ENCODE measurements at places on chromosomes 4 and X.

- DNase-seq, result no peak
These were observed 512.0 kb upstream of the NR3C2 start for GRCh38 chr4:148954011-148954749.

DNA sequence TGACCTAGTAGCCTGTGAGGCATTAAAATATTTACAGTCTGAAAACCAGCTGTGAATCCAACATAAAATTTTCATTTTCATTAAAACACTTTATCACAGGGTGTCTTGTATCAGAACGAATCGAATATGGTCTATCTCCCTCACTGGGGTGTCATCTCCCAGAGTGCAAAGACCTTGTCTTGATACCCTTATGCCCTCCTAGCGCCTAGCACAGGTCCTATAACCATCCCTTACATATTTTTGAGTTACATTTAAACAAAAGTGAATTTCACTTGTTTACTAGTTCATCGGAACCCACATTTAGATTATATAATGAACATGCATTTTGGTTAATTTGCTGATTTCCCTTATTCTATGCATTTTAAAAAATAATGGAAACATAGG lies 14.0 kb downstream of the DIPK2B start:
- no peak for DNase-seq

GRCh38 chrX:129636175-129636681 lies 18.5 kb downstream of the APLN start:
- DNase-seq, result no peak

DNA sequence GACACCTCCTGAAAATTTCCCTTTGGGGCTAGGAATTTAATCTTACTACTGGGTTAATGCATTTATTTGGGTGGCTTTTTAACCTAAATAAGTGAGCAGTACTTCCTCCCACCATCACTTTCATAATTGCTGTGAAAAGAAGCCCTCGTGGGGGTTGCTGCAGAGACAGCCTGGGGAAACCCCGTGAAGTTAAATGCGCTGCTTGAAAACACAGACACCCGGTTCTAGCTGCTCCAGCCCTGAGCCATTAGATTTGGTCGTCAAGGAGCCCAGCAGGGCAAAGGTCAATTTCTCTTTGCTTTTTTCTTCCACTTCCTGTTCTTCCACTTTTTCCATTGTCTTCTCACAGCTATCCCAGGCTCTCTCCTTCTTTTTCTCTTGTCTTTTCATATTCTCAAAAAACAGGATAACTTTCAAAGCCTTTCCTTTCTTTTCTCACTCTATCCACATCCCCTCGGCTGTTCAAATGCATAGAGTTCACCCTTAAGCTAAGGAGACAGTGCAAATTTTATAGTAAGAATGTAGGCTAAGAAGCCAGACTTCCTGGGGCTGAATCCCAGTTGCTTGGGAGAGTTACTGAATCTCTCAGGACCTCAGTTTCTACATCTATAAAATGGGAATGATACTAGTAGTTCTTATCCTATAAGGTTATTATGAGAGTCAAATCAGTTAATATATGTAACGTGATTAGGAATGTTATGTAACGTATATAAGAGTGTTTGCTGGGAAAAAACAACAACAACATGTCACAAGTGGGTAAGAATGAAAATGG lies 91.5 kb upstream of the ZNF827 start:
- DNase-seq, result no peak

DNA sequence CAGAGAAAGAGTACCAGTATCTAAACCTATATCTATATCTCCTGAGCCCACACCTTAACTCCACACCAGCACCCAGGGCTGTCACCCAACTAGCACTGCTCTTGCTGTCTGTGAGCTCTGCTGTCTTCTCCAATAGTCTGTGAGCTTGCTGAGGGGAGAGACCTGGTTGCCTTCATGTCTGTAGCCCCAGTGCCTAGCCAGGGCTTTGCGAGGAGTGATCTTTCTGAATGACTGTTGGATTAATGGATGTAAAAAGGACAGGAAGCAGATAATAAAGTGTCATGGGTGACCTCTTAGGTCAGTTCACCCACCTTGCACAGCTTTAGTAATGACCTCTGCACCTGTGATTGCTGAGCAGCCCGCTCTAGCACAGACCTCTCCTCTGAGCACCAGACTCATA lies 30.5 kb downstream of the CNGA2 start:
- DNase-seq, result no peak

DNA sequence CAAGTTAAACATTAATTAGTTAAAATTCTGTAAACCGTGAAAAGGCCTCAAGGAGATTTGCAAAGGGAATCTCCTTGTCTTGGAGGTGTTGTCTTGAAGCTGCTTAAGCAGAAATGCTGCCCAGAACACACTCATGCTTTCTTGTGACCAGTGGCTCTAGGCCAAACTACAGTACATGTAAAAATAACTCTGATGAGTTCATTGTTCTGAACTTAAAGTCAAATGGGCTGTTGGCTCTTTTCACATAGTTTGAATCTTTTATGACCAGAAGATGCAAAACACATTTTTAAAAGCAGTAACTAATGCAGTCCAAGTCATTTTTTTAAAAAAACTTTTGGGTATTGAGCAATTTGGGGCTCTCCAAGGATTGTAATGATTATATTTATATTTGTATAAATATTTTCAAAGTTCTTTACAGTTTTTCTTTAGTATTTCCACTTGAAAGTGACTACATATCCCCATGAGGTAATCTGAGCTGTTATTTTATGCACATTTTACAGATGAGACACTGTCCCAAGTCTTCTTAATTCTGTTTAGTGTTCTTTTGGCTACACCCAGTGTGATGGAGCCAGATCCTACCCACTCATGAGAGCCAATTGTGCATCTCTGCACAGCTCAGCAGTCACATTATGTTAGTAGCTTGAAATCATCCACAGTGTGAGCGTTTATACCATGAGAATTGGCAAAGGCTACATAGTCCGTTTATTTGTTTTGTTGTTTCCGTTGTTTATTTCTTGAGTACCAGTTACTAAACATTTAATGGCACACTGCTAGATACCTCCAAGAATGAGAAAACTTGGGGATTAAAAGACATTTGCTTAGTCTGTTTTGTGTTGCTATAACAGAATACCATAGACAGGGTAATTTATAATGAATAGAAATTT lies 112.8 kb upstream of the ATXN3L start:
- no peak for DNase-seq

GRCh38 chr4:41339812-41340809 lies 83.4 kb downstream of the UCHL1 start:
- DNase-seq, result no peak

GRCh38 chrX:36434522-36434921 lies 515.0 kb downstream of the CFAP47 start:
- DNase-seq, result no peak

DNA sequence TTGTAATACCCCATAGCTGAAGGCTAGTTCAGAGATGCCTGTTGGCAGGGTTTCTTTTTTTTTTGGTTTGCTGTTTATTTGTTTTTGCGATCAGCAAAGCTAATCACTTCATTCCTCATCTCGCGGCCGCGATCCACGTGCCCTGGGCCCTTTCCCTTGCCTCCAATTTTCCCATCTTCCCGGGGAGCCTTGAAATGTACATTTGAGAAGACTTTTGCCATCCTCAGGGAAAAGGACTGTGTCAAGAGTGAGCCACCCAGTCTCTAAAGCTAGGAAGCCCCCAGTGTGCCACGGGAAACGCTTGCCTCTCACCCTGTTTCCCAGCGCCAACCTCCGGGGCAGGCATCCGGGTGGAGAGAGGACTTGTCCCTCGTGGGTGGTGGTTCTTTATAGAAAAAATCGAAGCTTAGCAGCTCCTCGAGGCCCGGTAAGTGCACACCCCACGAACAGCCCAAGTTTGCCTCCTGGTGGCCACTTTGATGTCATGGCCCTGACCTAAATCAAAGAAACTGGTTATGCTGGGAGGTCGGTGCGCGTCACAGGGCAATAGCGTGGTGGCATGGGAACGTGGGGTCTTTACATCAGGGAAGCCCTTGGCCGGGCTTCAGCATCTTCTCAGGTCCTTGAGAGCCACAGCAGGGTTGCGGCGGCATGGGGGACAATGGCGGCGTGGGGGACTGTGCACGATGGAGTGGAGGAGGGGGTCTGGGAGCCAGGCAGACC lies 42.0 kb downstream of the MAP7D3 start:
- DNase-seq, result no peak

GRCh38 chr4:18664171-18664570 lies 642.6 kb upstream of the LCORL start:
- no peak for DNase-seq

GRCh38 chrX:68462197-68462596 lies 28.9 kb upstream of the OPHN1 start:
- no peak for DNase-seq

GRCh38 chr4:139050446-139050845 lies 34.9 kb downstream of the NOCT start:
- DNase-seq, result no peak

GRCh38 chrX:110985470-110985869 lies 110.5 kb upstream of the PAK3 start:
- DNase-seq, result no peak

DNA sequence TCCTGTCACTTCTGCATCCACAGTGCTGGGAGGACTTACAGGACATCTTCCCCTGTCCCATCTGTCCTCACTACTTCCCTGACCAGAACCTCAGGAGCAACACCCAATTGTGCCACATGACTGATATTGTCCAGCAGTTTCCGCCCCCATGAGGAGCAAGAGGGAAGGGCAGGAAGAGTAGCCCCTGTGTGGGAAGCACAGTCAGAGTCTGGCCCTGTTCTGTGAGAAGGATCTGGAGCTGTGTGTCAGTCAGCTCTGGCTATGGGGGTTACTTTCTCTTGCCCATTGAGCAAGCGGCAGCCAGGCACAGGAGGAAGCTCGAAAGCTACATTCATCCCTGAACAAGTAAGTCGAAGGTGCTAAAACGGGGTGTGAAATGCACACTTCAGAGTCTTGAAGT lies 14.8 kb upstream of the TRIM60 start:
- DNase-seq, result no peak

DNA sequence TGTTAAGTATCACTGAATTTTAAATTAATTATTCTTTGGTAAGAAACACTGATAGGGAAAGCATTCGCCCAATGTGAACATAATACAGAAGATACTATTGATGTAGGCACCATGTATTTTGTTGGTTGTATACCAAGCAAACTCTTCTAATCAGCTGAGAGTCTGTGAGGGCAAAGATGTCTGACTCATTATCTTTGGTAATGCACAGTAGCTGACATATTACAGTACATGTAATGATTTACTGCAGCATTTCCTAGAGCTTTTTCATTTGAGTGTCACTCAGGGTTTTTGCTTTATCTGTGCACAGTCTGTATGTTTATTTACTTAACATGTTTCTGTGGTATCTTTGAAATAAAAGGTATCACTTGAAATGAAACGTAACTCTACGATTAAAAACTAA lies 49.2 kb downstream of the CENPVL3 start:
- DNase-seq, result no peak

DNA sequence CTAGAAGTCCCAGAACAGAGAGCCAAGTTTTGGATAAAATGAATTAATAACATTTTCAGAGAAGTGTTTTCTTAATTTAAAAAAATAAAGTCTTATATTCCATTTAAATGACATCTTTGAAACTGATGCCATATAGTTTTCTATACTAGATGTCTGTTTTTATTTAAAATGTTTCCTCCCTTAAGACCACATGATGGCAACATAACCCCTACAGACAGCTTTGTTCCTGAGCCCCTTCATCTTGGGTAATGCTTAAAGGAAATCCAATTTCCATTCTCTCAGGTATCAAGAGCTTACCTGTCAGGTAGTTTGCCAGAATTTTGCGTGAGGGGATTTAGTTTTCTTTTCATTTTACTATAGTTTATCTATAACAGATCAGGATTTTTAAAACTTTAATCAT lies 181.4 kb upstream of the UGT8 start:
- DNase-seq, result no peak

DNA sequence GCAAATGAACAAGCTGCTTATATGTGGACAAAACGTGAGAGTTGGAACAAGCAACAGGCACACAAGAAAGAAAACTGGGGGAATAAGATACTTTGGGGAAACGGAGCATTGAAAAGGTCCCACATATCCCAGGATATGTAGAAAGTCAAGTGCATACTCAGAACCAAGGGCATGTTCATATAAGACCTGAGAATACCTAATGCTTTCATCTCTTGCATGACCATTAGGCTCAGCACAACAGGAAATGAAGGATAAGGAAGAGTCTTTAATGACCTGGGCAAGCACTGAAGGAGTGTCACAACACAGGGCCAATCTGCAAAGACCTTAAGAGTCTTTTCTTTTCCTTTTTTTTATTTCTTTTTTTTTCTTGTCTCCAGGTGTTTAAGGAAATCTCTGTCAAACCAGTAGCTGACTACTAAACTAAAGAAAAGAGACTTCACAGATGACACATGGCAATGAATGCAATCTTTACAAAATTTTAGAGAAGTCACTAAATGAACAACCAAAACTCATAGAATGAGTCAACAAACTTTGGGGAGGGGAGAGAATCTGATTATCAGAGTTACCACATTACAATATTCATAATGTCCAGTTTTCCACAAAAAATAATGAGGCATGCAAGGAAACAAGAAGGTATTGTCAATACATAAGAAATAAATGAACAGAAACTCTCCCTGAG lies 67.9 kb upstream of the STK26 start:
- no peak for DNase-seq

DNA sequence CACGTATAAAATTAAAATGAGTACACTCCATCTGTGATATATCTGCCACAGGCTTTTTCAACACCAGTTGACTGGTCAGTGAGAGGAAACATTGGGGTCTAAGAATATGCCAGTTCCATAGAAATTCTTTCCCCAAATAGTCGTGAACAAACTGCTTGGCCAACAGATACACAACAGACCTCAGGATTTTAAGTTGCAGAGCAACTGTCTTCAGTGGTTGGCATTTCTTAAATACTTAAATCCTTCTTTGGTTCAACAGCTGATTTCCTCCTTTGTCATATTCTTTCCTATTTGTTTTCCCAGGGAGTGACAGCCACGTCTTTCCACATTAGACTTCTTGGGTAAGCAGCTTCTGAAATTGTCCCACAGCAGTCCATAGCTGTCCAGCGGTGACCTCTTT lies 7.0 kb upstream of the DDX60 start:
- no peak for DNase-seq

DNA sequence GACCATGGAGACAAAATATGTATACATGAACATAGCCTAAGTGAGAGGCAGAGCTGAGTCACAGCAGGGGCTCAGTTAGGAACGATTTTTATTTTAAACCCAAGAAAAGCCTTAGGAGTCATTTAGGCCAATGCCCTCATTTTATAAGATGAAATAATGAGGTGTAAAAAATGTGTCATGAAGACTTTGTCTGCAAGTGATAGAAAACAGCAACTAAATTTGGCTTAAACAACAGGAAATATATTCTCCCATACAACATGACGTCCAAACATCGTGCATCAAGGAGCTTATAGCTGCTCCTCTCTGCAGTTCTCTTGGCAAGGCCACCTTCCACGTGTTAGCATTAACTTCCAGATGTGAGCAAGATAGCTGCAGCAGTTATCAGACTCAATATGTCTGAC lies 16.8 kb downstream of the SCFD2 start:
- DNase-seq, result no peak

All from stimulated activated CD4-positive, alpha-beta T cell treated with anti-CD3 and anti-CD28 coated beads, Interleukin-1b, Interleukin-23, amount 100 ng/mL, for 24 hours (primary cell).